H4 (cell line): ENCODE measurements at places on chromosomes 2 and 18.

DNA sequence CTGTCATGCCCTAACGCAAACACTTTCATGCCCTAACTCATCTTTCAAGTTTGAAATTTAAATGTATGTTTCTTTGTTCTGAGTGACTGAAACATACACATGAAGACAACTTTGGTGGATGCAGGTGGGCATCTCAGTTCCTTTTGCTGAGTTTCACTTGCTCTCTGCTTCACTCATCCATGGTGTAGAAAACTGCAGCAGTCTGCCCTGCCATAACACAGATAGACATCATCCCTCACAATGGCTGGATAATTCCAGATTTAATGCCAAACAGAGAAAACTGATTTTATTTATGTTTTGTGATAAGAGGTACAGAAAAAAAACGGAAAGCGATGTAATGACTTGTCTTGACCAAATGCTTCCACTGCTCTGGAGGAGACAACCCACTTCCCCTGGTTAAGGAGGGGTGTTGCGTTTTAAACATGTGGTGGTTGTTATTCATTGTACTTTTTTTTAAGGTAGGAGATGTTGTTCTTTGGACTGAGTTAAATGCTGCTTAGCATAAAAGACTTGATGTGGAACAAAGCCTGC, 70.4 kb downstream of the RHBDD1 start:
- no peak for DNase-seq

- DNase-seq: peak; percentile 45
Observed at GRCh38 chr2:119826370-119826961, 66.7 kb downstream of the PTPN4 start.

- DNase-seq: no peak
Observed at GRCh38 chr2:44839771-44840502, 101.6 kb upstream of the SIX3 start.

- DNase-seq: no peak
Observed at GRCh38 chr2:161241894-161242293, 66.3 kb upstream of the PSMD14 start.

GRCh38 chr2:149044500-149044899, 6.0 kb downstream of the LYPD6B start:
- no peak for DNase-seq

DNA sequence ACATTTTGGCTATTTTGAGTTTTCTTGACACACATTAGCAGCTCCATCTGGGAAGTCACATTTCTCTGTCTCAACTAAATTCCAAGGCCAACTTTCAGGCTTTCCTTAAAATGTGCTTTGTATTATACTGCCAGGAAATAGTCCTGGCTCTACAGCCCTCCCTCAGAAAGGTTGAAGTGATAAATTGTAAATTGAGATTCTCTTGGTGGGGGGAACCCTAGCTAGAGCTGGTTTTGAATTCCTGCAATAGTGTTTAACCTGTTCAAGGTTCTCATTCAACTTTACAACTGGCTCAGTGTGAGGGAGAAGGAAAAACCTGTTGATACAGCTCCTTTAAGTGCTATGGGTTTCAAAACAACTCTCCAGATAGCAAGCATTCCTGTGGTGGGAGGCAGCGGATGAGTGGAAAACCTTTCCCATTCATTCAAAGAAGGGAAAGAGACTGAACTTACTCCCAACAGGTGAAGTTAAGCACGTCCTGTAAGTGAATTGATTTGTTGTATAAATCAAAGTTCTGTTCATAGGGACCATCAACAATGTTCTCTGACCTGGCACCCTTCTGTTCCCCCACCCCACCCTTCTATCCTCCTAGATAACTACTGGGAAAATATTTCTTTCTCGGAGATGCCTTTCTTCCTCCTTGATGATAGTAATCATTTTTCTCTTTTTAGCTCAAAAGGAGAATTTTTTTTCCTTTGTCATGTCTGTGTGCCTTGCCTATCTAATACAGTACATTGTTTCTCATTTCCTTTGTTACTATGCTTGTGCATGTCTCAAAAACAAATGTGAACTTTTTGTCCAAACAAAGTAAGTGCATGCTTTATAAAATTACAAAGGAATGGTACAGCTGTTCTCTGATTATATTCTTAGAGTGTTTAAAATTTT, 44.2 kb upstream of the SLC39A10 start:
- peak; percentile 43 for DNase-seq

DNA sequence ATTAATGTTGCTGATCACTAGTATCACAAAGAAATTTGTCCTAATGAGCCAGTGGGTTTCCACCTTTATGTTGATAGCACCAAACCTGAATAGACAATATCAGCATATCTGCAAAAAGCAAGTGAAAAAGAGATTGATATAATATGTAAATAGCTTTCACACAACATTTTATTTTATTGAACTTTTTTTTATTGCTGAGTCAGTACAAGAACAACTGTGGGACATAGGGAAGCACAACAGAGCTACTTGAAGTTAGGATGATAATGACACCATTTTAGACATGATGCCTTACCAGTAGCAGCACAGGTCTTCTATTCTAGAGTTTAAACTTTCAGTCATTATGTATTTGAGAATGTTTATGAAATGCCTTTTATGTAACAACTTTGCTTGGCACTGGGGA, 554.1 kb upstream of the SETBP1 start:
- no peak for DNase-seq

GRCh38 chr18:66575263-66575662, 28.6 kb downstream of the CDH19 start:
- no peak for DNase-seq

GRCh38 chr18:48827291-48828193, 123.2 kb downstream of the SMAD7 start:
- DNase-seq: no peak

DNA sequence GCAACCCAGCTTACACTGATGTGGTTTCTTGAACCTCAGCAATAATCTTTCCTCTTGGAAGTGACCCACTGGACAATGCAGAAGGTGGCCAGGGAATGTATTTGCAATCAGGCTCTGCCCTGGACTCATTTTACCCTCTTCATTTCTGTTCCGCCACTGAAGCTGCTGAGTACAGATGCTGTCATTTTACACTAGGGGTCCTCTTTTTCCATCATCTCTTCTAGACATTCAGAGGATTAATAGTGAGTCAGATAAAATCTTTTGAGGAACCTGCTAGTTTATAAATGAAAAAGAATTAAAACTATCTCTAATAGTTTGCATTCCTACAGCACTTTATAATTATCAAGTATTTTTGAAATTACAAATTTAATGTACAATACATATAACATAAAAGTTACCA, 87.9 kb upstream of the PNPT1 start:
- DNase-seq: no peak

- peak; percentile 31 for DNase-seq
Observed at GRCh38 chr2:175012516-175012915, 7.3 kb upstream of the CHN1 start.

GRCh38 chr2:160550048-160550447, 56.4 kb upstream of the RBMS1 start:
- DNase-seq: no peak

GRCh38 chr2:144474017-144474416, 45.9 kb downstream of the ZEB2 start:
- DNase-seq: no peak

DNA sequence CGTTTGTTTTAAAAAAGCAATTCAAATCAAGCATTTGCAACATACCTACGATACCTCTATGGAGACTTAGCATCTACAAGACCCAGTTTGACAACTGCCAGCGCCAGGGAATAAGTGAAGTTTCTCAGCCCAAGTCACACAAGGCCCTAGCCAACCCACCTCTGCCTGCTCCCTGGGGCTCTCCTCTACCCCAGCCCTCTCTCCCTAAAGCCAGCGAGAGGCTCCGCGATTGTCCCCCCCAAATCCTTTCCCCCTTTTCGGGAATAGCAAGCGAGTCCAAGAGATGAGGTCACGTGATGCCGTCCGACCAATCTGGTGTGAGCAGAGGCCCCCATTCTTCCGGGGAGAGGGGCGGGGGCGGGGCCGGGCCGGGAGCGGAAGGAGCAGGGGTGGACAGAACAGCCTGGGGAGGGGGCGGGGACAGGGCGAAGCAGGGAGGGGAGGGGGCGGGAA, 102.2 kb upstream of the RAB6C start:
- DNase-seq: peak; percentile 87
